ENCODE measurements at places on chromosomes 4 and X.
A peak's percentile ranks its signal among the peaks of the same experiment; 100 is the strongest.

- DNase-seq, result no peak
These were observed 153.8 kb downstream of the AREG start for GRCh38 chr4:74598611-74599325.

DNA sequence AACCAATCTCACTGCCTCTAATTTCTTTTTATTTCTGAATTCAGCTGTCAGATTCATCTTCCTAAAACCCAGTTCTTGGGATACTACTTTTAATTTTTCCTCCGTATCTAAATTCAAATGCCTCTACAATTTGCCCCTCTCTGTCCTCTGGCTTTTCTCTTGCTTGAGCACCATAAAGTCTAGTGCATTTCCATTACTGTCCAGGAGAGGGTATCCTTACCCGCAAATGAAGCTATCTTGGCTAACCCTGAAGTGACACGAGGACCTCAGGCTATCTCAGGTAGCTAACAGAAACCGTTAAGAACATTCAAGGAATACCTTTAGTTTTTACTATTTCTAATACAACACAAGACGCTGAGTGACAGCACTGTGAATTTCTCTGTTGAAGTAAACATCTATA lies 49.4 kb upstream of the PRR32 start:
- peak; percentile 34 for DNase-seq

DNA sequence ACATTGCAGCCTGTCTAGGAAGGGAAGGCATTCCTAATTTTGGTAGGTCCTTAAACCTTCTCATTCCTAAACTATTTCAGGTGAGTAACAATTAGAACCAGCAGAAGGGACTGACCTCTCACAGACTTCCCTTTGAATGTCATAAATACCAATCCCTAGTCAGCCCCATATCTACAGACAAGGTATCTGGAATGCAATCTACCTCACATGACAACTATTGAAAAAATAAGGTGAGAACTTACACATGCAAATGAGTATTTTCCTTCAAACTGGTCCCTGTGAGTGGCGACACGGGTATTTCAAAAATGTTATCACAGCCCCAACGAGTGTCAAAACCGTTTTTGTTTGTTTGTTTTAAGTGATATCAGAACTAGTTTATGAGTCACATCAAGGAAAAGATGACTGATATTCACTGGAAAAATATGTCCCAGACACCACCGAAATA lies 102.4 kb upstream of the VCX2 start:
- no peak for DNase-seq

GRCh38 chrX:123797543-123798447 lies 62.1 kb upstream of the XIAP start:
- no peak for DNase-seq

GRCh38 chr4:121651597-121651996 lies 45.2 kb downstream of the ANXA5 start:
- no peak for DNase-seq

GRCh38 chr4:12041828-12042227 lies 613.1 kb upstream of the HS3ST1 start:
- DNase-seq, result no peak

DNA sequence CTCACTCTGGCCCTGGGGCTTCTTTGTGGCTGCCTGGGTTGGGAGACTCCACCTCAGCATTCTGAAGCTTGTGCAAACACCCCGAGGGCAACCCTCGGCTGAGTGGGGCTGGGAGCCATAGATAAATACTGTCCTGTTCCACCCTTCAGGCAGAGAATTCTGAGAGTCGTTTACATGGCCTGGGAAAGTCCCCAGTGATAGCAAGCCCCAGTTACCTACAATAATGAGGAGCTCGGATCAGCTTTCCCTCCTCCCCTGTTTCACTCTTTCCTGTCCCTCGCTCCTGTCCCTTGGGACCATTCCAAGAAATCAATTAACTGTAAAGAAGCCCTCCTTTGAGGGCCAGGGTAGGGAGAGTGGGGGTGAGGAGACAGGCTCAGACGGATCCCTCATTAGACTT lies 31.6 kb upstream of the DDX3X start:
- peak; percentile 2 for DNase-seq

DNA sequence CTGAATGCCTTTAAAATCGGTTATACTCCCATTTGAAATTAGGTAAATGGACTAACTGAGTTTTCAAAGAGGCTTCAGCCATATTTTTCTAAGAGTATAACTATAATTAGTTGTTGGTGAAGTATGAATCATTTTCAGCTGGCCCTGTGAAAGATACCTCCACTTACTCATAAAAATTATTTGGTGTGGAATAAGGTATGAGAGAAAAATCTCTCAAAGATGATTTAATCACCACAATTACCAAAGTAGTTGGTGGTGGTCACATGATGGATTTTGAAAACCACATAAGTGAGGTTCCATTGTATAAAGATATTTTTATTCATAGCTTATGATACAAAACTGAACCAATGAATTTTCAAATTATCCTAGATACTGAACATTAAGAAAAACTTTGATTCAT lies 9.0 kb upstream of the KLHL2 start:
- no peak for DNase-seq

- DNase-seq, result peak; percentile 50
These were observed 22.3 kb downstream of the PJA1 start for GRCh38 chrX:69142788-69143469.

DNA sequence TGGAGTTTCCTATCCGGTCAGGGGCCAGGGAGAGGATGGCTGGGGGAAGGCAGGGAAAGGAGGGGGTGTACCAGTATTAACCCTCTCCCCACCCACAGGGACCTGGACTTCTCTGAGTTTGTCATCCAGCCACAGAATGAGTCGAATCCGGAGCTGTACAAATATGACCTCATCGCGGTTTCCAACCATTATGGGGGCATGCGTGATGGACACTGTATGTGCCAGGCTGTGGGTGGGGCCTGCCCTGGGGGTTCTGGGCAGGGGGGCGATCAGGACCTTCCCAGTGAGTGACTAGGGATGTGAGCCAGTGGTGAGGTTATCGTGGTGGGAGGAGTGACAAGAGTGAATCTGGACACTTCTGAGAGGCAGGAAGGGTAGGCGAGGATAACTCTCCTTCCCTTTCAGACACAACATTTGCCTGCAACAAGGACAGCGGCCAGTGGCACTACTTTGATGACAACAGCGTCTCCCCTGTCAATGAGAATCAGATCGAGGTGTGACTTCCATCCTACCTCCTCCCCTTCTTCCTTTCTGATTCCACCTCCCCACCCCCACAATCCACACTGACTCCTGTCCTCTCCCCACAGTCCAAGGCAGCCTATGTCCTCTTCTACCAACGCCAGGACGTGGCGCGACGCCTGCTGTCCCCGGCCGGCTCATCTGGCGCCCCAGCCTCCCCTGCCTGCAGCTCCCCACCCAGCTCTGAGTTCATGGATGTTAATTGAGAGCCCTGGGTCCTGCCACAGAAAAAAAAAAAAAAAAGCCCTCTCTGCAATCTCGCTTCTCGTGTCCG lies 14.6 kb downstream of the USP11 start:
- DNase-seq, result no peak

DNA sequence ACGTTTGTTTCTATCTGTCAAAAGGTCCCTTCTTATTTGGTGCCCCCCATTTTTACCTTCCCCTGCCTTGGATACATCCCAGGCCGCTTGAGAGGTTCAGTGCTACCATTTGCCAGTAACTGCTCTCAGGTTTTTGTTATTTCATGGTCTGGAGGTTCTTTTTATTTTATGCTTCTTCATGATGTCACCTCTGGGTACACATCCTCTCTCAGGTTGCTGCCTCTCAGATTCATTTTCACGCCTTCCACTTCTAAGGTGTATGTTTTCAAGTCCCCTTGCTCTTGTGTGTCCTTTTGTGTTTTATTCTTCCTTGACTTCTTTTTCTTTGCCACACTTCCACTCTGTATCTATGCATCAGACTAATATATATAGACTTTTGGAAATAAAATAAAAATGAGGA lies 640.1 kb upstream of the AADAT start:
- DNase-seq, result no peak

DNA sequence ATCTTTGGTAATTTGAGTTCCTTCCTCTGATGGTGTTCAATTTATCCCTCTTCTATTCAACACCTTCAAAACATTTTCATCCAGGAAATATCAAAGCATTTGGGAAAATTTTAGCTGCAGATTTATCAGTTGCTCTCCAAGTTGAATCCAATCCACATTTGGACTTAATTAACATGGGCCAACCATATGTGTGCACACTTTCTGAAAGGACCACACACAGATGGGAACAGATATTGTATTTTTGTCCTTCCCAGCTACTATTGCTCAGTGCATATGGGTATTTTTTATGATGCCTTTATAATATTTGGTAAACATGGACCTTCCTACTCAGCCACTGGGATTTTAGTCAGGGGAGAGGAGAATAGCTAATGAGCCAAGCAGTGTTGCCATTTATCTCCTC lies 65.2 kb downstream of the GLRA2 start:
- no peak for DNase-seq

- no peak for DNase-seq
These were observed 48.5 kb upstream of the CYSLTR1 start for GRCh38 chrX:78375894-78376293.

DNA sequence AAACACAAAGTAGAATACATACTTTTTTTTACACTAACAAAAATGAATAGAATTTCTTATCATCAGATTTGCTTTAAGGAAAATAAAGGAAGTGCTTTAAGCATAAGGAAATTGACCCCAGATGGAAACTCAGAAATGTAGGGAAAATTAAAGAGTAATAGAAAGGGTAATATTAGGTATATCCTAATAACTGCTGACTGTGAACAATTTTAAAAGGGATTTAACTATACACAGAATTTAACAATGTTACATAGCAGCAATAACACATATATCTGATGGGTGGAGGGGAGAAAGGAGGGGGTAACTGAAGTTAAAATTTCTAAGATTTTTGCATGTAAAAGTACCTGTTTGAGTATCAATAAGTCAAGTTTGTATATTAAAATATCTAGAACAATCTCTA lies 8.6 kb downstream of the CDKL2 start:
- no peak for DNase-seq

GRCh38 chr4:148030193-148030873 lies 298.4 kb downstream of the ARHGAP10 start:
- DNase-seq, result no peak

DNA sequence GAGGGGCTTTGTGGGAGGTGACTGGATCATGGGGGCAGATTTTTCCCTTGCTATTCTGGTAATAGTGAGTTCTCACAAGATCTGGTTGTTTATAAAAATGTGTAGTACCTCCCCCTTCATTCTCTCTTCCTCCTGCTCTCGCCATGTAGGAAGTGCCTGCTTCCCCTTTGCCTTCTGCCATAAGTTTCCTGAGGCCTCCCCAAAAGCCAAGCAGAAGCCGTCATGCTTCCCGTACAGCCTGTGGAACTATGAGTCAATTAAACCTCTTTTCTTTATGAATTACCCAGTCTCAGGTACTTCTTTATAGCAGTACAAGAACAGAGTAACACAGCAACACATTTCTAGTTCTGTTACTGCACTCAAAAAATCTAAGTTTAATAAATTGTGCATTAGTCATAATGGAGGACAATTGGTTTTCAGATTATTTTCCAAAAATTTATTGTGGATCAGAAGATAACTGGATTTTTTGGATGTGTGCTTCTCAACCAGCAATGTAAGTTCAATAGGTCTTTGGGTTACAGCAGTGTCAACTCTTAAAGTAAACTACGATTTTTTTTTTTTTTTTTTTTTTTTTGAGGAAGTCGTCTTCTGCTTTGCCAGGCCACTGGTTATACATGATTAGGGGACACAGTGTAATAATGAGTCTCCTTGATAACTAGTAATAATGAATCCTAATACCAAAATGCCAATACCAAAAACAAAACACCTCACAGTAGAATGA lies 69.9 kb downstream of the CHIC2 start:
- DNase-seq, result no peak

GRCh38 chr4:74758551-74759145 lies 35.7 kb downstream of the BTC start:
- peak; percentile 87 for DNase-seq

DNA sequence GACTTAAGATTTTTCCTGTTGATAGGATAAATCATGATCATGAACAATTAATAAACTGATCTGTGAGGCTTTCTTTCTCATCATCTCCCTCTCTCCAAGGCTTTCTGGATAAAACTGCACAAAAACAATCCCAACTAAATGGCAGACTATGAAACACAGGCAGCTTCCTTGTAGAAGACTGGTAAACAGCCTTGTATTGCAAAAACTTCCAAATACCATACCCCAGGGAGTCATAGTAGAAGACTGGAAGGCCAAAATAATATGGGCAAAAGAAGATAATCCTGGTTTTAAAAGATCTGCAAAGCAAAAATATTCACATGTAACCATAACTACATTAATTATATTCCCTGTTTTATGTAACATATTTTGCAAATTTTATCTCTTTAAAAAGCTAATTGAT lies 113.0 kb downstream of the ANAPC10 start:
- no peak for DNase-seq

- DNase-seq, result no peak
These were observed 77.9 kb downstream of the HPGD start for GRCh38 chr4:174444390-174444789.

DNA sequence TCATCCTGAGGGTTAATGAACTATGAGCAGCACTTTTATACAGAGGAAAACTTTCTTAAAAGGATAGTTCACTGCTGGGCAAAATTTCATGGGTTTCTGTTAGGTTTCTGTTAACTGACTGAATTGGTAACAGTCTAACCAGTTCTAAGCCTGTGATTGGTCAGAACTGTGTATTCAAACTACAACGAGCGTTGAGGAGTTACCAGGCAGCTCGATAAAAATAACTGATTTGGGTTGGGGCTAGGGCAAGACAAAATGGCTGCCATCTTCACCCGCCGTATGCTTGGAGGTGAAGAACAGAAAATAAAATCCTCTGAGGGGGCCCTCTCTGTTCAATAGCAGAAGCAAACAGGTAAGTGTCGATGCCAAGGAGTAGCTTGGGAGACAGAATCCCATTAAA lies 22.0 kb downstream of the FAM133A start:
- no peak for DNase-seq

DNA sequence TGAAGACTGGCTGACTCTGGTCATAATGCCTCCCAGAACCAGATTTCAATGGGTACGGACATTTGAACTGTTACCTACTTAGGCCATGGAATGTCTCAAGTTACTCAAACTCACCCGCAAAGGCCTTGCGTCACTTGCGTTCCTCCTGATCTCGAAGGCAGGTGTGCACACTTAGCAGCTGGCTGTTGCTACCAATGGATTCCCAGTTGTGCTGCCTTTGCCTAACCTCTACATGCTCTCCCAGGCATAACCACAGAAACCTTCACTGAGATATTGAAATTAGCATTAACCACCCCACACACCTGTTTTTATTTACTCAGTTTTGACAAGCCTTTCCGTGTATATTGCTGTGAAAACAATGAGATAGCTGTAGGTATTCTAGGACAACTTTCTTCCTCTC lies 2.8 kb downstream of the ERVMER34-1 start:
- no peak for DNase-seq

All from tongue (tissue), 3 donors.